Amniotic stem cell (primary cell): ENCODE measurements at places on chromosomes 4 and X.

- DNase-seq, result no peak
These were observed 151.8 kb downstream of the POU4F2 start for GRCh38 chr4:146790515-146790914.

DNA sequence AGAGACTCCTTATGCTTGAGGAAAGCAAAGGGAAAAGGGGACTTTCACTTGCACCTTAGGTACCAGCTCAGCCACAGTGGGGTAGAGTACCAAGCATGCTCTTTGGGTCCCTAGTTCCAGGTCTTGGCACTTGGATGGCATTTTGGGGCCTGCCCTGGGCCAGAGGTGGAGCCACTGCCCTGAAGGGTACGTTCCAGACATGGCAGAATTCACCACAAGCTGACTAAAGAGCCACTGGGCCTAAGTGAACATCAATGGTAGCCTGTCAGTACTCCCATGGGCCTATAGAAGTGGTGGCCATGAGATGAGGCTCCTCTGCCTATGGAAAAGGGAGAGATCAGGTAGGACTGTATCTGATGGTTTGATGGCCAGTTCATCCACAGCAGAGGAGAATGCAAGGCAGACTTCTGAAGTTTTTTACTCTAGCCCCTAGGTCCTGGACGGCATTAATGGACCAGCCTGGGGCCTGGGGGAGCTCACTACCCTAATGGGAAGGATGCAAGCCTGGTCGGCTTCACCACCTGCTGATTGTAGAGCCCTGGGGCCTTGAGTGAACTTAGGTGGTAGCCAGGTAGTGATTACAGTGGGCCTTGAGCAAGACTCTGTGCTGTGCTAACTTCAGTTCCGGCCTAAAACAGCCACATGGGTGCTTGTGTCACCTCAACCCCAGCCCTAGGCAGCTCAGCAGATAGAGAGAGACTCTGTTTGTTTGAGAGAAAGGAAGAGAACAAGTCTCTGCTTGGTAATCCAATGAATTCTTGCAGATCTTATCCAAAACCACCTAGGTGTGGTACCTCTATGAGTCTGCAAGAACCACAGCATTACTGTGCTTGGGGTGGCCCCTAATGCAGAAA, 19.8 kb upstream of the HSFX4 start:
- no peak for DNase-seq

GRCh38 chr4:39655876-39656275, 17.2 kb upstream of the SMIM14 start:
- no peak for DNase-seq

DNA sequence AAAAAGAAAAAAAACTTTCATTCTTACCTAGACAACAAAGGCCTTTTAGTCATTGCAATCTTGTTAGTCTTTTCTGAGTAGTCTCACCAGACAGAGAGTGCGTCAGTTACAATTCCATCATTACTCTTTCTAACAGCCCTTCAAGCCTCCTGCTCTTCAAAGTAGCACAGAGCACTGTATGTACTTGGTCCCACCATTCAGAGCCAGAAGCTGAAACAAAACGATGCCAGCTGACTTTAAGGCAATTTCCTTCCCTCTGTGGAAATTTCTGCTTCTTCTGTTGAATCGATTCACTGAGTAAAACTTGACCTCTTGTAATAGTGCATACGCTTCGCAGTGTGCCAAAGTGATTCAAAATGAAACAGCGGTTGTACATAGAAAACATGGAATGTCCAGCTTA, 57.7 kb upstream of the TENM3 start:
- DNase-seq, result no peak

GRCh38 chr4:38562751-38563198, 101.2 kb upstream of the KLF3 start:
- no peak for DNase-seq
